Neural progenitor cell (in vitro differentiated cells): ENCODE measurements at places on chromosomes 1 and 21.

- no peak for DNase-seq
Observed at GRCh38 chr1:159088050-159088449, 11.5 kb upstream of the AIM2 start.

- DNase-seq, result no peak
Observed at GRCh38 chr1:115829023-115829674, 11.8 kb downstream of the NHLH2 start.

- DNase-seq, result no peak
Observed at GRCh38 chr1:182984621-182985020, 31.7 kb upstream of the SHCBP1L start.

GRCh38 chr1:234658138-234658537, 48.2 kb upstream of the IRF2BP2 start:
- DNase-seq, result peak; percentile 46

DNA sequence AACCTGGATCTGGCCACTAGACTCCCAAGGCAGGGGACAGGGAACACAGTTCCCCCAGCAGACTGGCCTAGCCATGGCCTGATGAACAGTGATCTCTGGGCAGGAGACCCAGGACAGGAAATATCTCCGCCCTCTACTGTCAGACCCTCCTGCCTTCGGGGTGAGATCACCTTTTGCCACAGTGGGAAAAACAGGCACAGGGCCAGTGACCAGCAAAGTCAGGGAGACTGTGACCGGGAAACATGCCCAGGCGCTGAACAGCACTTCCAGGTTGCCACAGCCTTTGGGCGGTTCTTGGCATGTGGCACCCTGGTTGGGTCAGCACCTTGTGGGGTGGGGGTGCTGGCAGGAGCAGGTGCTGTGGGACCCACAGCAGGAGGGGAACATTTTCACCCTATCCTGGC, 8.9 kb upstream of the ZNF669 start:
- DNase-seq, result no peak

DNA sequence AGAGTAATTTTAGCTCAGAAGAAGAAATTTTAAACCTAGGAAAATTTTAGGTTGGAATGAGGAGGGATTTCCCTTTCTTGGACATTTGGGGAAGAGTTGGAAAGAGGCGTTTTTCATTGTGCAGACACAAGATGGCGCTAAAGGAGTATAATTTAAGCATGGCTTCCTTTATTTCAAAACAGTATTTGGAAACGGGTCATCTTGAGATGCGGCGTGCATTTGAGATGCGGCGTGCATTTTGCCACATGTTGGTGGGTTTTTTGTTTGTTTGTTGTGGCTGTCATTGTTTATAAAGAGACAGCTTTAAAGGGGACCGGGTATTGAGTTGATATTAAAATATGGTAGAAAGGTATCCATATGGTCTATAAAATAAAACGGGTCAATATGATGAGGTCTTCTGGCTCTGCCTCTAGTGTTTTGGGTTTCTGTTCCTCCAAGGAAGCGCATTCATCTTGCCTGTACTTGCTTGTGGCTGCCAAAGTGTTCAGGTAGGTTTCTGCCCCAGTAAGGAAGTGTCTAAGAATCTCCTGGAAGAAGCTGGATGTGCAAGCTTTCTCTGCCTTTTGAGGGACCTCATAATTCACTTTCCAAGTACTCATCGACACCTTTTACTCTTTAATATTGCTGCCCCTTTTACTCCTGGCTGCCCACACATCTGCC, 210.3 kb downstream of the SLC35F3 start:
- DNase-seq, result peak; percentile 75
